ENCODE measurements at places on chromosomes 3 and 15. TPM values are rescaled to one million over a fixed set of nuclear protein-coding genes. Genes with fewer than 3 reads are reported as not detected.

Gene TNFAIP8L3
- 91.5 TPM for total RNA-seq

Gene IL5RA
- not detected for total RNA-seq

Gene CD80
- total RNA-seq, result under 0.01 TPM

Gene UBE2E2
- 31.5 TPM for total RNA-seq

Gene OSTN
- not detected for total RNA-seq

Gene IMPG2
- 0.26 TPM for total RNA-seq

Gene GALNT15
- 29.1 TPM for total RNA-seq

Gene RYR3
- total RNA-seq, result not detected

- DNase-seq, result no peak
These were observed 15.2 kb downstream of the SACM1L start for GRCh38 chr3:45704301-45704943.

DNA sequence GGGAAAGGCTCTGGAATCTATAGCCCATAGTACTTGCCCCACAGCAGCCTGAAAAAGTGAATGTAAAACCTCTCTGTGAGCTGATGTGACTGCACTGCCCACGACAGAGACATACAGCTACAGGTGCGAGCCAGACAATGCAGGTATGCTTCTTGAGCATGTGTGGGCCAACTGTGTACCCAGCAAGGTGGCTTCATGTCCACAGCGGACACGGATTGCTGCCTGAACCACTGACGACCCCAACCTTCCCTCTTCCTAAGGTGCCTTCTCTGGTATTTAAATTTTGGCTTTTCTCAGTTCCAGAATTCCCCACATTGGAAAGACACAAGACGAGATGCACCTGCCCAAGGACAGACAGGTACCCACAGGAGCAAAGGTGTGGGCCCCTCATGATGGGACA, 65.8 kb downstream of the SCN5A start:
- no peak for DNase-seq

- DNase-seq, result no peak
These were observed 43.2 kb upstream of the INSYN1 start for GRCh38 chr15:73796331-73796831.

- no peak for DNase-seq
These were observed 19.2 kb downstream of the CPA3 start for GRCh38 chr3:148884261-148884660.

DNA sequence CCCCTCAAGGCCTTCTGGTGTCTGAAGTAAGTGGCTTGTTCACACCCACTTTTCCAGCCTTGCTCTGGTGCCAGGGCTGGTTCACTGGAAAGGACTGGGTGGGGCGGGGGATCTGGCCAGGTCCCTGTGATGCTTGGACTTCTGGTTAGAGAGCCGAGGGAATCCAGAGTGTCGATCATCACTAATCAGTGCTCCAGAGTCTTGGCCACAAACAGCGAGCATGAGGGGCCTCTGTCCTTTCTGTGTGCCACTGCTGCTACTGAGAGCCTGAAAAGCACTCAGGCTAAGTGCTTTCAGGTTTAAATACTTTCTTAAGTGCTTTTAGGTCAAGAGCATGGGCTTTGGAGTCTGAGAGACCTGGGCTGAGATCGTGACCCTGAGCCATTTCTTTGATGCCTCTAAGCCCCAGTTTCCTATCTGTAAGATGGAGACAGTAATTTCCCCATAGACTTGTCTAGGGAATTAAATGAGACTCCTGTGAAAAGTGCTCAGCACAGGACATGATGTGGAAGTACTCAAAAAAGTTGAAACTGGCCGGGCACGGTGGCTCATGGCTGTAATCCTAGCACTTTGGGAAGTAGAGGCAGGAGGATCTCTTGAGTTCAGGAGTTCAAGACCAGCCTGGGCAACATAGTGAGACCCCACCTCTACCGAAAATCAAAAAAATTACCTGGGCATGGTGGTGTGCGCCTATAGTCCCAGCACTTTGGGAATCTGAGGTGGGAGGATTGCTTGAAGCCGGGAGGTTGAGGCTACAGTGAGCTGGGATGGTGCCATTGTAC, 53.8 kb upstream of the SEC22A start:
- DNase-seq, result no peak

GRCh38 chr3:56677286-56677685, 5.8 kb downstream of the TASOR start:
- DNase-seq, result no peak

- no peak for DNase-seq
These were observed 233.2 kb upstream of the SEMA6D start for GRCh38 chr15:47484059-47484458.

DNA sequence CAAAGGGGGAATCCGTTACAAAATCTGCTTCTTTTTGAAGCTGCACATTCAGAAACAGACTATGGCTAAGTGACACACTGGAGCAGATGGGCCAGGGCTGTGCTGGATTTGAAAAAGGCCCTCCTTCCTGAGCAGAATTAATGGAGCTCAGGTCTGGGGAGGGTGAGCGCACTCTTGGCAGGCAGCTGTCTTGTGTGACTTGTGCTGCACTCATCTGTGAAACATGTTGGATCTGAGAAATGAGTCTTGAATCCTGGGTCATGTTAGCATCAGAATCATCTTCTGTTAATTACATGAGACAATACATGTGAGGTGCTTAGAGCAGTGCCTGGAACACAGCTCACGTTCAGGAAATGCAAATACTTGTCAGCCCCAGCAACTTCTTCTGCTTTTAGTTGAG, 219.6 kb downstream of the THSD4 start:
- no peak for DNase-seq

GRCh38 chr15:80685628-80686027, 9.5 kb upstream of the ABHD17C start:
- no peak for DNase-seq

GRCh38 chr15:99452728-99453636, 112.8 kb upstream of the MEF2A start:
- DNase-seq, result peak; percentile 88

- DNase-seq, result no peak
These were observed 1.6 kb downstream of the OXTR start for GRCh38 chr3:8767667-8768363.

DNA sequence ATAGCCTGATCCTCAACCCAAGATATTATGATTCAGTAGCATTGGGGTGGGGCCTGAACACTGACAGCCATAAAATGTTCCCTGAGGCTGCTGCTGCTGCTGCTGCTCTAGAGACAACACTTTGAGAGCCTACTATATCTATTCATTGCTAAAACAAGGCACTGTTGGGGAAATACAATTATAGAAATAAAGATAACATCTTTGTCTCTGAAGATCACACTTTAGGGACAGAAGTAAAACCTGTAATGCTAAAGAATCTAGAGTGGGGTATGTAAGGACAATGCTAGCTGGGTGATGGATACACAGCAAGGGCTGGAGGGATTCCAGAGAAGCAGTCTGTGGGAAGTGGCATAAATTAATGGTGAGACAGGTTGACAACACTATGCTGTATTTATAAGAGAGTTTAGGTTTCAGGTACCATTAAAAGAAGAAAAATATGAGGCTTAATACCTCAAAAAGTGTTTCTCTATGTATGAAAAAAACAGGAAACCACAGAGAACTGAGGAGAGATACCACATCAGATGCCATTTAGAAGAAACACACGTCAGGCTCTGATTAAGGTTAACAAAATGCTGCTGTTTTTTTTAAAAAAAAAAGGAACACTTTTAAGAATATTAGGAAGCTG, 115.9 kb downstream of the CBLB start:
- no peak for DNase-seq

DNA sequence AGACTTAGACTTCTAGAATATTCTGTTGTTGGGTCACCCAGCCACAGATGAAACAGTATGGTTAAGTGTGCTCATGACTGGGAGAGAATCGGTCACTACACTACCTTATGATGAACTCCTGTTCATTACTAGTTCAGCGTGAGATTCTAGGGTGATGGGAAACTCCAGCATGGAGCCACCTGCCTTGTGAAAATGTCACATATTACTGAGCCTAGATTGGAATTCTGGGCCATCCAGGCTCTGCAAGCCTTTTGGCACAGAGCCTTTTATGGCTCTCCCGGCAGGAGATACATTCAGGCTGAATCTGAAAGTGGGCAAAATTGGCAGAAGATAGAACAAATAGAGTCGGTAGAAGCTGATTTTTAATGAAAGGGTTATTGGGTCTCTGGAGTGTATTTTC, 19.0 kb downstream of the NANOGP8 start:
- no peak for DNase-seq

- no peak for DNase-seq
These were observed 359.8 kb downstream of the LPP start for GRCh38 chr3:188513662-188514328.

Data from dermis microvascular lymphatic vessel endothelial cell (primary cell).